ENCODE measurements at places on chromosomes 5 and 9.

DNA sequence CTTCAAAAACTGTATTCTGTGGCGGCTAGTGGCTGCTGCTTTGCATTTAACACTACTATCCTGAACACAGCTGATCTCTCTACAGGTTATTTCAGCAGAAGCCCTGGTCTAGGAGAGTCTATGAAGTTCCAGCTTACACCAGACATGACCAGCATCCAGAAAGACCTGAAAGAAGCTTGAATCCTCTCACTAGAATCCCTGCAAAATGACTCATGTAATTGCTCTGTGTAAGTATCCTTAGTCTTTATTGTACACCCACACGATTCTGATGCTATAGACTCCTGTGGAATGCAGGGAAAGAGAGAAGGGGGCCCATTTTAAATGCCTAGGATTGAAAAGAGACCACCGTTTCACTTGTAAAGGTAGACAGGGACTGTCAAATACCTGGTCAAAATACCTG lies 859 bp upstream of the GRIA1 start:
- DNase-seq, result no peak

GRCh38 chr9:128643519-128644300 lies 12.9 kb downstream of the DYNC2I2 start:
- no peak for DNase-seq

GRCh38 chr5:139022528-139022927 lies 147.4 kb upstream of the LRRTM2 start:
- DNase-seq, result no peak

GRCh38 chr5:74372502-74373064 lies 267.9 kb downstream of the ENC1 start:
- no peak for DNase-seq

GRCh38 chr5:73295921-73296320 lies 122.9 kb downstream of the TMEM174 start:
- DNase-seq, result no peak

DNA sequence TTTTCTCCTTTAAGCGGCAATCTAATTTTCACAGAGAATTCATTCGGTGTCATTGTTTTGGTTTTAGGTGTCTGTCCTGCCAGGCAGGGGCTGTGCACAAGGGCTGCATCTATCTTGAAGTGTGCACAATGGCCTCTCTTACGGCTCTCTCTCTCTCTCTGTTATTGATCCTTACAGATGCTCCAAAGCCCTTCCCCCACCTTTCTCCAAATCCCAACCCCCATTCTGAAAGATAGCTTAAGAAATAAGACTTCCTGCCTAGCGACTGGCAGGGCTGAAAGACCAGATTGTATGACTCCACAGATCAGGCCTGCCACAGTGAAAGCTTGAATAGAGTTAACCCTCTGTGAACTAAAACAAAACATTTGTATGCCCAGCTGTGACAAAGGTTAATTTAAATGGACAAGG lies 86.5 kb upstream of the NR5A1 start:
- no peak for DNase-seq

DNA sequence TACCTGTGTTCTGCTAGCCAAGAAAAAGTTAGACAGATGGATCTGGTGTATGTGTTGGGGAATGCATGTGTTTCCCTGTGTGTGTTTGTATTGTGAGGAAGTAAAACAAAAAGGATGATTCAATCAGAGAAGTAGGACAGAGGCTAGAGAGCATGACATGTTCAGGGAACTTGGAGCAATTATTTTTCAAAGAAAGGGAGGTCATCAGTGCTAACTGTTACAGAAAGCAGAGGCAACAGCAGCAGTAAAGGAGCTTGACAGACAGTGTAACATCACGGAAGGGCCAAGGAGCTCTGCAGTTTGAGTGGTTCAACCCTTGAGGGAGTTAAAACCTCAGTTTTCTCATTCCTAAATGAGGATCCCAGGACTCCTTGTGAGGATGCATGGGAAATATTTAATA lies 13.2 kb downstream of the SPINK1 start:
- no peak for DNase-seq

GRCh38 chr9:95505717-95506427 lies 10.9 kb downstream of the PTCH1 start:
- no peak for DNase-seq

Measured in DMS153 (cell line).